RPMI7951 (cell line): ENCODE measurements at places on chromosomes 3 and 15.

- DNase-seq, result peak; percentile 15
Observed at GRCh38 chr3:121545049-121545573, 677 bp downstream of the POLQ start.

DNA sequence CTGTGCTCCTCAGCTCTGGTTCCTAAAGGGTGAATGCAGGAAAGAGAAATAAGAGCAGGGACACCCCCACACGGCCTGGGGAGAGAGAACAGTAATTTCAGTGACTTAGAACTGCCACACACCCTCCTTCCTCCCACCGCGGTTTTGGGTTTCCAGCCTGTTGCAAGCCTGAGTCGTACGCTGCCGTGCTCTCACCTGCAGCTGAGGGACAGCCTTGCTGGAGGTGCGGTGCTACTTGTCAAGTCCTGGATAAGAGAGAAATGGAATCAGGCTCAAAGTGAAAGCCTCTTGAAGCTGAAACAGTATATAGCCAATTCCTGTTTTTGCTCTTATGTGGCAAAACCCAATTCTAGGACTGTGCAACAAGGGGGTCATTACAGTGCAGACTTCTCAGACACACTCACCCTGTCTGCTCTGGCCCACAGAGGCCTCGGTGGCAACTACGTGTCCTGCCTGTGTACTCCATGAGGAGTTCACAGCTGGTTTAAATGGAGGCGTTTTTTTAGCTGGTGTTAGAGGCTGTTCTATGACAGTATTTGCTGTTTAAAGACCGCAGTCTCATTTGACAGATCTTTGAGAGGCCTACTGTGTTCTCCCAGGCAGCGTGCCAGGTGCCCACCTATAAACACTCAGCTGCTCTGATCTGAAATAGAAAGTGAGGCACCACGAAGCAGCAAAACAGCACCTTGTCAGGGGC, 42.9 kb downstream of the TBC1D2B start:
- DNase-seq, result no peak

DNA sequence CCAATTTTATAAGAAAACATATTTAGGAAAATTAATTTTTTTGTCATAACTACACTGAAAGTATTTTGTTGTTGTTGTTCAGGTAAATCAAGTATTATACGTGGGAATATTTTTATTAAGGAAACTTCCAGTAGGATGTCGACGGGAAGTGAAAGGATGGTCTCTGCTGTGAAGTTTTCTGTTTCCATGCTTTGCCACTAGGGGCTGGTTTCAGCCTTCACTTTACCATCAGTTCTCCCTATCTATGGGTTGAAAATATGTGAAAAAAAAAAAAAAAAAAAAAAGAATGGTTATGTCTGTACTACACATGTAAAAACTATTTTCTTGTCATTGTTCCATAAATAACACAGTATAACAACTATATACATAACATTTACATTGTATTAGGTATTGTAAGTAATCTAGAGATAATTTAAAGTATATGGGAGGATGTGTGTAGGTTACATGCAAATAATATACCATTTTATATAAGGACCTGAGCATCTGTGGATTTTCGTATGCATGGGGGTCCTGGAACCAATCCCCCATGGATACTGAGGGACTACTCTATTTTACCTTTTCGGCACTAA, 136.7 kb downstream of the SMAD6 start:
- DNase-seq, result peak; percentile 50

GRCh38 chr3:183275418-183275817, 22.4 kb downstream of the B3GNT5 start:
- DNase-seq, result peak; percentile 32

DNA sequence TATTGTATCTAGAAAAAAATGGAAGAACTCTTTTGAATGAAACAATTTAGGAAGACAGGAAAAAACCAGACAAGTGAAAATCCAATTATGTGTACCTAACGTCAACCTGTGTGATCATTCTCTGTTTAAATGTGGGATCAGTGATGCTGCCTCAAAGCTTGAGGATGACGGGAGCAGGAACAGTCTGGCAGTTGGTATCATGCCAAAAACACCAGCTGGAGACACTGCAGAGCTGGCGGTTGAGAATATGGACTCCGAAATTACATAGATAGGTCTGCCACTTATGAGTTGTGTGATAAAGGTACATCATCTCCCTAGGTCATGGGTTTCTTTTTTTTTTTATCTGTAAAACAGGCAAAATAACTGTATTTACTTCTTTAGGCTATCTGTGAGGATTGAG, 480.5 kb downstream of the CNTN4 start:
- no peak for DNase-seq

GRCh38 chr15:48584812-48585563, 60.5 kb downstream of the FBN1 start:
- no peak for DNase-seq

DNA sequence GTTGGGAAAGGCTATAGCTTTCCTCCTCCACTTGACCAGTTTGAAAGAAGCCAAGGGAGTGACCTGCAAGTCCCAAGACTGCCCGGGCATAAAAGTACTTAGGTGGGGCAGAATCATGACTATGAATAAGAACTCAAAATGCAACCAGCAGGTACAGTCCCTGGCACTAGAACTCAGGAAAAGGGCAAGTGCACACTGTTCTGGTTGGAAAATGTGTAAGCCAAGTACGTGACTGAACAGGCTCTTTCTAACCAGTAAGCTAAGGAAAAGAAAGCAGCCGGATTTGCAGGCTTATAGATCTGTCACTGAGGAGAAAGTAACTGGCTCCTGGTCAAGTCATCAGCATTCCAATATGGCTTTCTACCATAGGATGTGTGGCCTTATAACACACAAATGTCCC, 101.2 kb upstream of the SLC4A7 start:
- no peak for DNase-seq

- DNase-seq, result no peak
Observed at GRCh38 chr15:53046153-53046790, 256.1 kb upstream of the ONECUT1 start.

- peak; percentile 65 for DNase-seq
Observed at GRCh38 chr15:43509660-43510199, 7.7 kb upstream of the MAP1A start.

DNA sequence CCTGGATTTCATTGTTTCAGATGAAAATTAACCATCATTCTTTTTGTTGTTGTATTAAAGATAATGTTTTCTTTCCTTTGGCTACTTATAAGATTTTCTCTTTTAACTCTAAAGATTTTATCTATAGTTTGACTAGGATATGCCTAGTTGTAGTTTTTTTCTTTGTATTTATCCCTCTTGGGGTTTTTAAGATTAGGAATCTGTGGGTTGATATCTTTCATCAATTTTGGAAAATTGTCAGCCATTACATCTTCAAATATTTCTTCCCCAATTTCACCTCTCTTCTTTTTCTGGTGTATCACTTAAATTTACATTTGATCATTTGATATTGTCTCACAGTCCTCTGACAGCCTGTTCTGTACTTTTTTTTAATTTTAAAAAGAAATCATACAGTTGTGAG, 32.5 kb upstream of the LIMD1 start:
- DNase-seq, result no peak
